ENCODE measurements at places on chromosomes 1 and 21. TPM values are rescaled to one million over a fixed set of nuclear protein-coding genes. Genes with fewer than 3 reads are reported as not detected.

The CAPN9 gene
- 14.3 TPM for total RNA-seq

The CELA2A gene
- total RNA-seq, result 3.6 TPM

The GPR61 gene
- not detected for total RNA-seq

The CYP4A11 gene
- total RNA-seq, result 0.57 TPM

The B3GALT6 gene
- total RNA-seq, result 12.0 TPM

The TIE1 gene
- total RNA-seq, result 5.1 TPM

The KCNAB2 gene
- 6.4 TPM for total RNA-seq

The DCDC2B gene
- not detected for total RNA-seq

The SMCP gene
- total RNA-seq, result not detected
